GM18507 (cell line): ENCODE measurements at places on chromosomes 3 and 15.

- no peak for DNase-seq
These were observed 26.4 kb upstream of the TNFAIP8L3 start for GRCh38 chr15:51121118-51121517.

- no peak for DNase-seq
These were observed 30.2 kb downstream of the CPNE4 start for GRCh38 chr3:132004571-132004970.

- no peak for DNase-seq
These were observed 4.6 kb downstream of the RBSN start for GRCh38 chr3:15094187-15094875.

DNA sequence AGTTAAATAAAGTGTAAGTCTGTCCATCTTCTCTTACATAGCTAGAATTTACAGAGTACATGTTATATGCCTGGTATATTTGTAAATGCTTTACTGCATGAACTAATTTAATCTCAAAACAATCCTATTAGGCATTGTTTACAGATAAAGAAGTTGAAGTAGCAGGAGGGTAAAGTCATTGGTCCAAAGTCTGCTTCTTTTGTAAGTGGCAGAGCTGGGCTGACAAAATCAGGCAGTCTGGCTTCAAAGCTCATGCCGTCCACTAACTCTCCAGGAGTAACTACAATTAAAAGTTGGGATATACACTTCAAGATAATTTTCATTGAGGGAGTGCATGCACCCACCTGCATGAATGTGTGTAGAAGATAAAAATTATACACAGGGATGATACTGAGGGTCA lies 27.3 kb downstream of the VGLL3 start:
- no peak for DNase-seq

DNA sequence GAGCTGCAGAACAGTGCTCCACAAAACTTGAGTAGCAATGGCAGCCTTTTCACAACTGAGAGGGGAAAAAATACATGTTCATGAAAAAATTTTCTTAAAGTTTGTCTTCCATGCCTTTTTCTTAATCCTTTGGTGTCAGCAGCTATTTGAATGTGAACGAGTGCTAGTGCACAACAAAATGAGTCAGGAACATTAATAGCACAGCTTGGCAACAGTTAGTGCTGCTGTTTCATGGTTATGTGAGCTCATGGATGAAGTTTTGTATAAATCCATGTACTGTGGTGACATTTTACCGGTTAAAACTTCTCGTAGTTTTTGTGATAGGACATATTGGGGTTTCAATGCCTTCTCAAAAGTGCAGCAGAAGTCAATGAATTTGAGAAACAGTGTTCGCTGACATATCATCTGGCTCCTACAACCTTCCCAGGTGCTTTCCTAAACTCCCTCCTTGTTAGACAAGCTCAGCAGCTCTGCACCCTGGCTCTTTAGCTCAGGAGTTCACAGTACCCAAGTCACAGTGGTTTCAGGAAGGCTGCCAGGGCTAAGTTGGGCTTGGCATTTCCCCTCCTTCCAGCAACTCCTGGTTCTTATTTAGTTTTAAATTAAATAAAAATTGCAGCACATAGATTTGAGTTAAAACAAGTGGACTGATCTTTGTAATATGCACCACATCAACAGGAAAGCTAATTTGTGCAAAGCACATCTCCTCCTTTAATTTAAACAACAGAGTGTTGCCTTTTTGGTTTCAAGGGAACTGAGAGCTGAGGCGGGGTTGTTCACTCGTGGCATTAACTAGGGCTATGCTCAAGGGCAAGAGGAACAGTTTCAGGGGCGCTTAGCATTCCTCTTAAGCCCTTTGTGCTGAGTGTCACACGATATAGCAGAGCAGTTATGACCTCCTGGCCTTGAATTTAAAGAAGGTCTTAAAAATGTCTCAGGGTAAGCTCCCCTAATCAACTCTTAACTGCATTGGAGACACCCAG lies 362.8 kb downstream of the CHST2 start:
- DNase-seq = no peak

DNA sequence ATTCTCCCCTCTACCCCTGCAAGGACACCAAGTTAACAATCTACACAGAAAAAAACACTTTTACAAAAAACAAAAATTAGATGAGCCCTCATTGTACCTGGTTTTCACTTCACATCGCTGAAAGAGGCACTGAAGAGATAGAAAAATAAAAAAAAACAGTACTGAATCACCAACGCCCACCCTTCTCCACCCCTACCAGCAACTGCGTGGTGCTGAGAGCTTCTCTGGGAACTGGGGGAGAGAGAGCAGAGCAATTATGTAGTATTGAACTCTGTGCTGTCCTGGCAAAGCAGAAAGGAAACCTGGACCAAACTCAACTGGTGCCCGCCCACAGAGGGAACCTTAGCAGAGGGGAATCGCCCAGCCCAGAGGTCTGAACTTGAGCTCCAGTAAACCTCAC lies 44.6 kb downstream of the WDR49 start:
- no peak for DNase-seq

DNA sequence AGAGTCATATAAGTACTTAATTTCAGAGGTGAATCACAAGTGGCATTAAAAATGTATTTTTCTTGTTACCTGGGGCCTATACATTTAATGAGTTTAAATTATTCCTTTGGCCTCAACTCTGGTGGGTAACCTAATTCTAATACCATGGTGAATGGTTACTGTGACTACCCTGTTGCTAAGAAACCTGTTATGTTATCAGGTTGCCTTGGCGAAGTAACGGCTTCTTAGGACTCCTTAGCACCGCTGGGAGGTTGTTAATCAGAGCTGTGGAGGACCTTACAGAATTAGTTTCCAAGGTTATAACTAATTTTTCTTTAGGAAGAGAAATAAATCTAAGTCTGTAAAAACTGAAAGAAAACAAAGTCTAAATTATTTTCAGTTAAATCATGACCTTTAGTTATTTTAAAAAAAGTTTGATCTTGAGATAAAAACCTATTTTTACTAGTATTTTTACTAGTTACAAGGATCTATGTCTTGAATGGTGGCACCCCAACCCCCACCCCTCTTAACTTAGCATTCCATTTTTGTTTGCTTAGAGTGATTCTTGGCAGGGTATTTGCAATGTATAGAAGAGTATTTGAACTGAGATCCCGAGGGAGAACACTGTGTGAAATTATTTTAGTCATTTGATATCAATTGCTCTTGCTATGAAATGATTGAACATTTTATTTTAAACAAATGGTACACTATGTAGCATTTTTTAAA lies 155.5 kb downstream of the FNDC3B start:
- DNase-seq = no peak

DNA sequence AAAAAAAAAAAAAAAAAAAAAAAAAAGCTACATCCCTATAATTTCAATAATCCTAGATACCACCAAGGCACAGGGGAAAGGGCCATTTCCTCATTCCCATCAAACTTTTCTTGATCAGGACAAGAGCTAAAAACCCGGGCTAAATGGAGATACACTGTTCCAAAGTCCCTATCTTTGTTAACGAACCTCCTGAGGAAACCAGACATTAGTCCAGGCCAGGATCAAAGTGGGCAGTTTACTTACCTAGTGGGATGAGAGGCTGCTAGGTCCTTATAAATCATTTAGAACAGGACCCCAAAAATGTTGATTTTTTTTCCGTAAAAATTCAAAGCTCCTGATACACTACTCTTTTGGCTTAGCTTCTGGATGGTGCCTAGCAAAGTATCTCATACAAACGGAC lies 35.6 kb downstream of the UBR1 start:
- DNase-seq = no peak

GRCh38 chr3:141067206-141067974 lies 16.2 kb downstream of the SPSB4 start:
- DNase-seq = no peak

DNA sequence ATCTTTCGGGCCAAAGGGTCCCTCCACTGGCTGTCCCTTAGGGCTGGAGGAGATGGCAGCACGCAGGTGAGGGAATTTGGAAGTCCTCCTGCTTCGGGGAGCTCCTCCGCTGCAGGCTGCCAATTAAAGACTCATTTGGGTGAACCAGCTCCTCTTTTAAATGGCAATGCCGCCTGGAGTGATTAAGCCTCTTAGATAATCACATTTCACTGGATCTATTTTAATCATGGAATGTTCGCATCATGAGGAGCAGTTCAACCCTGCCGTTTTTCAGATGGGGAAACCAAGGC lies 117.9 kb downstream of the LIPC start:
- DNase-seq = no peak

DNA sequence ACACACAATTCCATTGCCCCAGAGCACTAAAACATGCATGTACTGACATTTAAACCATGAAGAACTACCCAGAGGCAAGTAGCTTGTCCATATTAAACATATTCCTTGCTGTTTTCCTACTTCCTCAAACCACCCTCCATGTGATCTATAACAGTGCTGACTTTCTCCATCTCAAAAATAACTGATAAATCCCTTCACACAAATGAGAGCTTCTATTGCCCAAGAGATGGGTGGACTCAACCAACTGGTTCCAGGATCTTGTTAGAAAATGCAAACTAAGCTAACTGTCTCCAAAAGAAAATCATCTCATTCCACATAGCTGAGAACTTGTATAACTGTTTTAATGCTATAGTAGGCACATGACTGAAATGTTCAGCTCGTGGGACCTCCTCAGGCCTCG lies 29.6 kb downstream of the DCLK3 start:
- DNase-seq = no peak
